Activated CD4-positive, alpha-beta T cell treated with anti-CD3 and anti-CD28 coated beads, Interleukin-2, Interleukin-4, amounts not matched to agents 100 ng/mL and 50 ng/mL, durations not matched to agents 16 hours and 8 hours (primary cell): ENCODE measurements at places on chromosomes 12 and 14.

- DNase-seq = no peak
These were observed 17.4 kb upstream of the COL2A1 start for GRCh38 chr12:48021485-48022179.

GRCh38 chr12:52686063-52686462 lies 5.9 kb upstream of the KRT1 start:
- no peak for DNase-seq

DNA sequence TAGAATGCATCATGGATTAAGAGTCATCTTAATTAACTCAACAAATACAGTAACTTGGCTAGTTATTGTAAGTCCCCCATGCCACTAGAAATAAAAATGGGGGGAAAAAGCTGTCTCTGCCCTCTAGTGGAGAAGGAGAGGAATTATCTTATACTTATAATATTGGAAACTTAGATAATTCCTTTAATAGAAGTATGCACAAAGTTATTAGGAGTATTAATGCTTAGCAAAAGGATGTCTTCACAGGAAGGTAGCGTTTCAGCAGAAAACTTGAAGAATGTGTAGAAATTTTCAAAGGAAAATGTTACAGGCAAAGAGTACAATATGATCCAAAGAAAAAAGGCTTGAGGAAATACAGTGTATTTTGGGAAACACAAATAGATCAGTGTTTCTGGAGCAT lies 19.8 kb downstream of the OR5AU1 start:
- DNase-seq = peak; percentile 9

DNA sequence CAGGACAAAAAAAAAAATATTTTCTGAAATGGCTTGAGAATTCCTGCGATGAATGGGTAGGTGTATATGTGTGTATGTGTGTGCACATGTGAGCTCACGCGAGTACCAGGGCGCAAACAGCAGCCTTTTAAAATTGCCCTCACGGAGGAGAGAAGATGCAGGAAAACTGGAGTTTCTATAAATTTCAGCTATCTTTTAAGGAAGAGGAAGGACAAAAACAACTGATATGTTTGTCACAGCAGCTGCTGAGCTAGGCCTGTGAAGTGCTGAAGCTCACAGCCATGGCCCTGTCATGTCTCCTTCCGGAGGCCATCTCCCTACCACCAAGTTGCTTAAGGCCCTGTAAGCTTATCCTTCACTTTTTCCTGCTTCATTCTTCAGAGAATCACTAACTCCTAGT lies 40.8 kb downstream of the DUSP16 start:
- no peak for DNase-seq

- no peak for DNase-seq
These were observed 60.4 kb upstream of the FAR2 start for GRCh38 chr12:29088611-29089219.

DNA sequence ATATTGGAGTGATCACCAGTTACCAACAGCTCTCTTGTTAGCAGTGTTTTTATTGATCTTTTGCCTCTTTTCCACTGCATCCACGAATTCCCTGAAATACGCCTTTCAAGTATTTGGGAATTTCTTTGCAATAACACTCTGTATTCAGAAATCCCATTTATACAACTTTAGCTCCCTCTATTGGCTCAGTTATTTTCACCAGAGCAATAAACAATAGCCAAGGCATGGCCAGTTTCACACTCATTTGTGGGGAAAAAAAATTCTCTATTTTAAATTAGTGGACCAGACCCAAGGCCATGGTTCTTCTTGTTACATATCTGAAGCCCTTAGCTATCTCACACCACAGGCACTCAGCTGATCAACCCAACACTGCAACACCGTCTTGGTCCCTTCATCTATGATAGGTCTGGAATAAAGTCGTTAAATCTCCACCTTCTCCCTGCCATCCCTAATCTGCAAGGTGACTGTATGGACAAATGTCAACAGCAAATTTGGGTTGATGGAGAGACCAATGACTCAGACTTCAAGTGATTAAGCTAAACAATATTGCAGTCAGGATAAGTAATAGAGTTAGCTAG lies 92.4 kb upstream of the TMEM260 start:
- DNase-seq = no peak

GRCh38 chr14:66249544-66249943 lies 236.6 kb upstream of the CCDC196 start:
- no peak for DNase-seq

DNA sequence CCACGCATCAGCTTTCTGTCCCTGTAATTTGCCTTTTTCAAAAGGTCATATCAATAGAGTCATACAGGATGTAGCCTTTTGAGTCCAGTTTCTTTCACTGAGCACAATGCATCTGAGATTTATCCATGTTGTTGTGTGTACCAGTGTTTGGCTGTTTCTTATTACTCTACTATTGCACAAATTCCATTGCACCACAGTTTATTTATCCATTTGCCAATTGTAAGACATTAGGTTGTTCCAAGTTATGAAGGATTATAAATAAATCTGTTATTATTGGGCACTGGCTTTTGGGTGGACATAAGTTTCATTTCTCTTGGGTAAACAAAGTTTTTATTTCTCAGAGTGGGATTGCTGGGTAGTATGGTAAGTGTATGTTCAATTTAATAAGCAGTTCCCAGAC lies 68.3 kb upstream of the TBPL2 start:
- DNase-seq = no peak

- DNase-seq = no peak
These were observed 10.2 kb upstream of the KRT5 start for GRCh38 chr12:52530366-52530765.

DNA sequence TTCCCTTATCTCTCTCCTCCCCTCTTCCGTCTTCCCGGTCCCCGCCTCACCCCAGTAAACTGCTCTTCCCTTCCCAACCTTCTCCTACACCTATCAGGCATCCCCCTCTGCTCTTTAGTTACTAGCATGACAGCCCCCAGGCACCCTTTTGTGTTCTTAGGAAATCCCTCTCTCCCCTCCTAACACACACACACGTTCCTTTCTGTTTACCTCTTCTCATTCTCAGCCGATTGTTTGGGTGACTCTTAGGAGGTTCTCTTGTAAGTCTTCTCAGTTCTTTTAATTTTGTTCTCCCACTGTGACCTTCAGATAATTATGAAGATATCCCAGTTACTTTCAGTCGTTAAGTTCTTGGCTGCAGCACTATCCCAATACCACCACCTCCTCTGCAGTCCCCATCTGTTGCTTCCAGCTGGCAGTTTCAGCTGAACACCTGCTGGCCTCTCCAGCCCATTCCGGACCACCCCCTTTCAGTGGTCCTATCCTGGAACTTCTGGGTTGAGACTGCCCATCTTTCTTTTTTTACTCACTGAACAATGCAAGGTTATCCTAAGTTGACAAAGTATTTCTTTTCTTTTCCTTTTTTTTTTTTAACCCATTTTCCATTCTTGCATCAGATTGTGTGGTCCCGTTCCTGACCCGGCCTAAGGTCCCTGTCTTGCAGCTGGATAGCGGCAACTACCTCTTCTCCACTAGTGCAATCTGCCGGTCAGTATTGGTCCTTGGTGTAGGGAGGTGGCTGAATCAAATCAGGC lies 711 bp downstream of the MARS1 start:
- DNase-seq = no peak

DNA sequence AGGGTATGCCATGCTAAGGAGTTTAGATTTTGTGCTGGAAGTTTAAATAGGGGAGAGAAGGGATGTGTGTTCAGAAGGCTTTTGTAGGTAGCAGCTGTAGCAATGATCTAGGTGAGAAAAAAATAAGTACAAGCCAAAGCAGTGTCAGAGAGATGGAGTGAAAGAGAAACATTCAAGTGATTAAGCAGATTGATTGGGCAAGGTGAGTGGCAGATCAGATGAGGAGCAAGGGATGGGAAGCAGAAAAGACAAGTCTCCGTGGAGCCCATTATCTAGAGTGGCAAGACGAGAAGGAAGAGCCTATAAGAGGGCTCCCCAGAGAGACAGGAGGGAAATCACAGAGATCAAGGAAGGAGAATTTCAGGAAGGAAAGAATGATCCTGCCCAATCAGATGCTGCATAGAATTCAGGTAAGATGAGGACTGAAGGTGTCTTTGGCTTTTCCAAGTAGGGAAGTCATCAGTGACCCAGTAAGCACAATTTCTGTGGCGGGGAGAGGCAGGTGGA lies 133.5 kb downstream of the ETV6 start:
- no peak for DNase-seq

DNA sequence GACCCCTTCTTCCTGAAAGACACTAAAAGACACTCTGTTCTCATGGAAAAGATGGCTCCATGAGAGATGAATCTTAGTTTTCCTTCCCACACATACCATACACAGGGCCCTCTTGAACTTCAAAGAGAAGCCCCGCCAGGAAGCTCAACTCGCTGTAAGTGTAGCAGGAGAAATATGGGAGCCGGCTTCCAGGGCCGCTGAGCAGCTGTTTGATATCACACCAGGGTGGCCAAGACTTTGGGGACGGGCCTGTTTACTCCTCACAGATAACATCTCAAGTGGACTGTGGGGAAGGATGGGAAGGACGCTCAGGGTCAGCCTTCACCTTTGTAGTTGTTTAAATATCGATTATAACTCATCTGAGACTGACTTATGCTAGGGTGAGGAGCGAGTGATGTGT lies 235.5 kb upstream of the TBX3 start:
- no peak for DNase-seq

GRCh38 chr14:87811246-87811645 lies 181.7 kb downstream of the GALC start:
- DNase-seq = no peak

GRCh38 chr14:28661171-28661772 lies 105.3 kb upstream of the FOXG1 start:
- no peak for DNase-seq

DNA sequence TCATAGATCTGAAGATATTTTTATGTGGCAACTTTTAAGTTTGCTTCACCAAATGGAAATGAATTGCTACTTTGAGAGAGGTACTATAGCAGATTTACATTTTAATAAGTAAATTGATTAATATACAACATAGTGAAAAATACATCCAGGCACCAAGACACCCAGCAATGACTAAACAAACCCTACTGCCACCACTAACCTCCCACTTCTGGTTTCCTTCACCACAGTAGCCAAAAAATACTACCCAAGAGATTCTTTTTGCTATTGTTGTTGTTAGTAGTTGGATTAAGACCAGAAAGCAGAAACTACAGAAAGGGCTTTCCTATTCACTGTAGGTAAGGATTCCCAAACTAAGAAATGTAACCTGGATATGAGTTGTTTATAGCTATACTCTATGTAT lies 54.1 kb downstream of the COCH start:
- peak; percentile 7 for DNase-seq

DNA sequence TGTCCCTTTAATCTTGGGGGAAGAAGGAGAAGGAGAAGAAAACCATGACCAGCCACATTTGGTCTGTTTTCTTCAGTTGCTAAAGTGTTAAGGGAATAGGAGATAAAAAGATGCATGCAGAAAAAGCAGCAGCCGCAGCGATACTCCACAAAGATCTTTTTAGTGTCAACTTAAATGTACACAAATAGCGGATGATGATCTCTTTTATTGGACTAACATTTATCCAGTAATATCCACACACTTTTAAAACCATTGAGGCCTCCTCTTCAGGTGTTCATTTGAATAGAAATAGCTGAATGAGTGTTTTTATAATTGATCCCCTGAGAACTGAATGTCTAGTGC lies 83.5 kb downstream of the PAPOLA start:
- DNase-seq = no peak

- DNase-seq = no peak
These were observed 248.5 kb downstream of the PCNX1 start for GRCh38 chr14:71155743-71156142.

DNA sequence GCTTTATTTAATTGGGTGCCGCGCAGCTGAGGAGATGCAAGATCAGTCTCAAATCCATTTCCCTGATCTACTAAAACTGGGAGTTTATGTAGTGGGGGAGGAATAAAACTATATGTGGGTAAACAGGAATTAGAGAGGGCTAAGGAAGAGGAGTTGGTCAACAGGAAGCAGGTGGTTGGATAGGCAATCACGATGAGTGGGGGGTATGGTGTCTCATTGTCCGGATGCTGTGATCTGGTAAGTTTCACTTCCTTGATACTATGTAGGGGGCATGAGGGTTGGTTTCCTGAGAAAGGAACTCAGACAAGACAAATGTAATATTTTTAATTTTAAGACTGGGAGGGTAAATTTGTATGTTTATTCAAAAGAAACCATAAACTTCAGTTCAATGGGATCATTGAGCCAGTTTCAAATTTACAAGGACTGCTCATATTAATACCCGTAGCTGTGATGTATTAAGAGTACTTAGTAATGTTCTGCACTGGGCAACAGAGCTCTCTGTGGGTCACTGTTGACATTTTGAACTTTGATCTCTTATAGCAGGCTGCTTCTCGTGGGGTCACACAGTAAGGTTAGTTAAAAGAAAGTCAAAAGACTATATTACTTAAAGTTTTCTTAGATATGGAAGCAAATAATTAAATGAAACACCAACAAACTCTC lies 786.2 kb upstream of the FBXO33 start:
- no peak for DNase-seq

DNA sequence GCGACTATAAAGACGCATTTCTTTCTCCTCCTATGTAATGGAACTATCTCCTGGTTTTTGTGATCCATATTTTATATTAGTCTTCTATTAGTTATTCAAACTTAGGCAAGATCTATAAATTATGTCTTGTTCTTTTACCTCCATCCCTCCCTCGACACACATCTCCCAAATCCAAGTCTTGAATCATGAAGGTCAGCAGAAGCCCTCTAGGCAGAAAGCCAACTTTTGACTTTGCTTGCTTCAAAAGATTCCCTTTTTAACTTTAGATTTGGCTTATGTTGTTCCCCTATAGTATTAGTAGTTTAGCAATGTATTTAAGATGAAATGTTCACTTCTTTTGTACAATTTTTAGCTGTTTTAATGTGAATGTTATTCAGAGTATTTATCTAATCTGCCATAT lies 689.8 kb downstream of the SLC6A15 start:
- DNase-seq = no peak

- no peak for DNase-seq
These were observed 69.3 kb upstream of the SCN8A start for GRCh38 chr12:51521554-51522276.
